ENCODE measurements at places on chromosomes 12 and 14.

DNA sequence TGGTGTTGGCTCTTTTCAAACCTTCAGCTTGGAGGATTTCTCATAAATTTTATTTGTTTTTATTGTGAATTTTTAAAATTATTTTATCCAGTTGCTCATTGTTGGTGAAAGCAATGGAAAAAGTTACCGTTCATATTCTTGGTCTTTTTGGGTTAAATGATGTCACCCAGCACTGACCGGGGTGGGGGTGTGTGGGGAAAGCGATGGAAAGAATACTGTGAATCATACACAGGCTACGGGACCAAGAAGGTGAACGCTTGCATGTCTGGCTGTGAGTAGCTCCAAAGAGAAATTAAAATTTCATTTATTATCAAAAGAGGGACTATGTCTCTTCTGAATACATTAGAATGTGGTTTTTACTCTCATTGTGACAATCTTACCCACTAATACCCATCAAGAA lies 430.1 kb downstream of the AEBP2 start:
- no peak for DNase-seq
- no peak overlapping the region for H3K27ac ChIP-seq
- H3K36me3 ChIP-seq, result no peaks in the 10 kb centered on the region
- H3K4me1 ChIP-seq, result no peaks in the 10 kb centered on the region

DNA sequence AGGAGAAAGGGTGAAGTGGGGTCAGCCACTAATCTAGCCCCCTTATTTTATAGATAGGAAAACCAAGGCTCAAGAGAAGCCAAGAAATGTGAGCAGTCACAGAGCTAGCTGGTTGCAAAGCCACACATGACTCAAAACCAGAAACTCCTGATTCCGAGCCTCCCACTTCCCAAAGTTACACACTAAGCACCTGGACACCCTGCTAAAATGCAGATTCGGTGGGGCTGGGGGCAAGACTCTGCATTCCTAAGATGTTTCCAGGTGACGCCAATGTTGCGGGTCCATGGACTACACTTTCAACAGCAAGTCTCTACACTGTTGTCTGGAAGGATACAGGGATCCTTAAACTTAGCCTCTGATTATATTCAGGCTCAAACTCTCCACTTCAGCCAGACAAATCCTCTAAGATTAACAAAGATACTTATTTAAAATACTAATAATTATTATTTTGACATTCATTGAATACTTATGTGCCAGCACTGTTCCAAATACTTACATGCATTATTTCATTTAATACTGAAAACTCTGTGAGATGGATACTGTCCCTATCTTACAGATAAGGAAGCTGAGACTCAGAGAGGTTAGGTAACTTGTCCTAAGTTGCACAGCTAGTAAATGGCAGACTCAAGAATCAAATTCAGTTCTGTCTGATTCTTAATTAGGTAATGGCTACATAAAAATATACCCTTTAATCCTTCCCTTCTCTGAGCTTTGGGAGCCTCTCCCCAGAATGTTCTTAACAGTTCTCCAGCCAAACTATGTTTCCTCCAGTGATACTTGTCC lies 81.4 kb downstream of the CRACR2A start:
- H3K4me1 ChIP-seq, result no peaks in the 10 kb centered on the region
- no peak overlapping the region for H3K4me3 ChIP-seq
- H3K36me3 ChIP-seq, result no peaks in the 10 kb centered on the region
- H3K27me3 ChIP-seq, result no peaks in the 10 kb centered on the region
- DNase-seq, result no peak

DNA sequence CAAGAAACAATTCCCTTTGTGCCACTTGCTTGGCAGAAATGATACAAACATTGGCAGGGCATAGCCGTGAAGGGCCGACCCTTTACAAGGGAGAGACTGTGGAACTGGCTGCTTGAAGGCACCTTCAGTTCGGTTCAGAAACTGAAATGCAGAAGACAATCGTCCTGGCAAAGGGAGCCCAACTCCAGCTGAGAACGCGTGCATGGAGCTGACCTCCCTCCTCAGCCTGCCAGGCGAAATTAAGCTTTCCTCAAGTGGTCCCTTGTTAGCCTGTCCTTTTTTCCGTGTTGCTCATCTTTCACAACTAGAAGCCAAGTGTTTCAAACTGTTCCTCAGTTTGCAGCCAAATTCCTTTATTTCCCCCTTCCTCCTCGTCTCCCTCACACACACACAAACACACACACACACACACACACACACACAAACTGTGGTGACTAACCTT lies 8.1 kb downstream of the LGR5 start:
- H3K27ac ChIP-seq, result no peak overlapping the region
- H3K4me1 ChIP-seq, result no peaks in the 10 kb centered on the region
- H3K4me3 ChIP-seq, result no peak overlapping the region

GRCh38 chr14:93057586-93058280 lies 58.0 kb downstream of the ITPK1 start:
- peaks cover 56% of the 10 kb centered on the region for H3K4me1 ChIP-seq
- H3K27ac ChIP-seq, result peak overlapping the region; percentile 76

DNA sequence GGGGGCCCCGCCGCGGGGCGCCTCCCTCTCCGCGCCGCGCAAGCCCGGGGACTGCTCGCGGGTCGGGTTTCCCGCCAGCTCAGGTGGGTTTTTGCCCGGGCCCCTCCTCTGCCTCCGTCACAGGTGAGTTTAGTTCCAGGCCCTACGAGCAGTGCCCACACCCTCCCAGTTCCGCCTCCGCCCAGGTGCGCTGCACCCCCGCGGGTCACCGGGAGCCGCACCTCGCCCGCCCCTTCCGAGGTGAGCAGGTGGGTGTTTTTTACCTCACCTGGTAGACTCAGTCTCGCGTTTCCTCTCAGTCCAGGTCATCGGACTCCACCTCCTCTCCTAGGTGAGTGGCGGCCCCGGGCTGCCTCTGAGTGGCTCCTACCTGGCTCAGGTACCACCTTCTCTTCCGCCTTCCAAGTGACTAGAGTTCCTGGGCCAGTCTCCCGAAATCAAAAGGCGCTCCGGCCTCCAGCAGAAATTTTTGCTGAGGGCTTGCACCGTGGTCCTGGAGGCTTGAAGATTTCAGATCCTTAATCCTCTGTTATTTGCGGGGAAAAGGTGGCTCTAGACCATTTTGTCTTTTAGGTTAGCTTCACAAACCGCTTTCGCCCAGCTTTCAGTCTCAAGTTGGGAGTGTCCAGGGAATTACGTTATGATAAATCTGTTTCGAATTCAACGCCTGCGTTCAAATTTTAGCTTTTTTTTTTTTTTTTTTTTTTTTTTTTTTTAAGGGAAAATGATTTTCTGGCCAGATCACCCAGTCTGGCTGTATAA lies at the start of gene TMEM30B:
TSS of gene TMEM30B (minus strand) at position 153 of the 762 bp plus-strand sequence. CDS start 191 bp downstream, outside the sequence.
- peaks cover 17% of the 10 kb centered on the region for H3K27me3 ChIP-seq
- peak within 1 kb of the TSS; percentile 83 for H3K27ac ChIP-seq
- H3K4me1 ChIP-seq, result no peaks in the 10 kb centered on the region
- no peak for DNase-seq
